ENCODE measurements at places on chromosomes 13 and 19. TPM values are rescaled to one million over a fixed set of nuclear protein-coding genes. Genes with fewer than 3 reads are reported as not detected.

Gene PCDH20
- not detected for total RNA-seq

Gene LILRB2
- 0.57 TPM for total RNA-seq

Gene TUBB4A
- total RNA-seq, result 8.7 TPM

Gene LRP3
- total RNA-seq, result 0.43 TPM

Gene ZNF568
- total RNA-seq, result 14.7 TPM

Gene ABCC4
- 6.4 TPM for total RNA-seq

Gene TEX26
- total RNA-seq, result not detected

Gene CEACAM7
- not detected for total RNA-seq

Gene OR7A5
- not detected for total RNA-seq

Gene RASA3
- 73.9 TPM for total RNA-seq

Gene PDX1
- total RNA-seq, result not detected

Gene KLK4
- total RNA-seq, result not detected

Gene OLFM4
- not detected for total RNA-seq

Gene MYH14
- not detected for total RNA-seq

Gene DHDH
- total RNA-seq, result 1.7 TPM

Gene CGB2
- total RNA-seq, result not detected

Gene UBE2L5
- total RNA-seq, result not detected

Gene NDUFS7
- 106 TPM for total RNA-seq
